ENCODE measurements at places on chromosomes 5 and 9.

- no peak for DNase-seq
Observed at GRCh38 chr5:62587737-62588136, 9.1 kb downstream of the LRRC70 start.

DNA sequence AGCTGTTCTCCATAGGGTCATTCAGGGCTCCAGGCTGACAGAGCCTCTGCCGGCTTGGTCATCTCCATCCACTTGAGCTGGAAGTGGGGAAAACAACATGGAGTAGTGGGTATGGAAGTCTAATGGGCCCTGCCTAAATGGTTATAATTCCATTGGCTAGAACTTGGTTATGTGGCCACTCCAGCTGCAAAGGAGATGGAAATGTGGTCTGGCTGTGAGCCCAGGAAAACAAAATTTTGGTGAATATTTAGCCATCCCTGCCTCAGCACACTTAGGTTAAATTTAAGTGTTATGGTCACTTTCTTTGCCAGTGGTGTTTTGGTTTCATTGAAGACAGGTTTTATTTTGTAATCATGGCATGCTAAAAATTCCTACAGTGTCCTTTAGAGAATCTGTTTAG, 112.3 kb downstream of the SMARCA2 start:
- no peak for DNase-seq

- no peak for DNase-seq
Observed at GRCh38 chr5:100788417-100788816, 114.7 kb downstream of the ST8SIA4 start.

DNA sequence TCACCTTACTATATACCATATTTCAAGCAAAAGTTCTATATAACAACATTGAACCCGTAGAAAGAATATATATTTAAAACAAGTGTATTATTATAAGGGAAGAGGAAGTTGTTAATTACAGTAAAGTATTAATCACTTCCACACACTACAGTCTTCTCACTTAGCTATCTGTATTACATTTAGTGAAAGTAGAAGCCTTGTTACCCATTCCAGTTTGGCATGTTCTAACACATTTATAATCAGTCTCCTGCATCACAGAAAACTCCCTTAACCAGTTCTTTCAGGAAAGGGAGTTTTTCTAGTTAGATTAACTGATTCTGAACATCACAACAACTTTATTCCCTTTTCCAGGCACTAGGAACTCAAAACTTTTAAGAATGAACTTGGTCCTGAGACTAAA, 6.9 kb downstream of the RAB14 start:
- DNase-seq: no peak

- DNase-seq: no peak
Observed at GRCh38 chr9:107387409-107387808, 102.2 kb downstream of the KLF4 start.

- DNase-seq: no peak
Observed at GRCh38 chr9:135301271-135302263, 178.0 kb upstream of the PPP1R26 start.

- DNase-seq: no peak
Observed at GRCh38 chr5:139378941-139379361, 4.1 kb downstream of the SLC23A1 start.

Measured in activated naive CD4-positive, alpha-beta T cell treated with anti-CD3 and anti-CD28 coated beads, Interleukin-2, amount 10 ng/mL, durations not matched to agents 7 days and 5 days (primary cell).